EL (cell line): ENCODE measurements at places on chromosomes 16 and 17.

GRCh38 chr16:85400305-85401205 is 212.6 kb upstream of the GSE1 start:
- no peak for DNase-seq

GRCh38 chr16:56298116-56298515 is 106.8 kb downstream of the GNAO1 start:
- DNase-seq, result no peak

DNA sequence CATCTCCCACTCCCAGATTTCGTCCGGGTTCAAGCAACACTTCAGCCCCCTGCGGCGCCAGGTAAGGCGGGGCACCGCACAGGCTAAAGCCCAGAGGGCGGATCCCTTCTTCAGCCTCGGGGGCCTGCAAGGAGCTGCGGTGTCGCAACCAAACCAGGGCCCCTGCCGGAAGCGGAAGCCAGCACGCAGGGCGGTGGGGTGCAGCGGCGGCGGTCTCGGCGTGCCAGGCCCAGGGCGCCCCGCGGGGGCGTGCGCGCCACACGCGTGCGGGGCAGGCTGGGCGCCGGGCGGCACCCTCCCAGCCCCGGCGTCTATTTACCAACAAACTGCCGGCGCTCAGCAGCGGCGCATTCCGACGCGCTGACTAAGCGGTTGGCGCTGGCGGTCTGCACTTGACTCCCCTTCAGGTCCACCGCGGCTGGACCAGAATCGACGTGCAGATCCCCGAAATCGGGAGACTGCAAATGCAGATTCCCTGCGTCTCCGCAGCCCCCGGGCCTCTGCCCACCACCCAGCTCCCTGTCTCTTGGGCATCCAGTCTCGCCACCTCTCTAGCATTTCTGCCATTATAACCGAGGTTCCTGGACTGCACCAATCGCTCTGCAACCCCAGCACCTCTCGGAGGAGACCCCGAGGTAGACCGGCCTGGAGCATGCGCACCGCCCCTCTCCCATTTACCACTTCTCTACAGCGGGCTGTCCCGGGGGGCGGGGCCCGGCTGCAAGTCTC is 421 bp upstream of the DLX4 start:
- DNase-seq, result peak; percentile 83

GRCh38 chr17:65902831-65903522 is 289.0 kb downstream of the CEP112 start:
- no peak for DNase-seq

DNA sequence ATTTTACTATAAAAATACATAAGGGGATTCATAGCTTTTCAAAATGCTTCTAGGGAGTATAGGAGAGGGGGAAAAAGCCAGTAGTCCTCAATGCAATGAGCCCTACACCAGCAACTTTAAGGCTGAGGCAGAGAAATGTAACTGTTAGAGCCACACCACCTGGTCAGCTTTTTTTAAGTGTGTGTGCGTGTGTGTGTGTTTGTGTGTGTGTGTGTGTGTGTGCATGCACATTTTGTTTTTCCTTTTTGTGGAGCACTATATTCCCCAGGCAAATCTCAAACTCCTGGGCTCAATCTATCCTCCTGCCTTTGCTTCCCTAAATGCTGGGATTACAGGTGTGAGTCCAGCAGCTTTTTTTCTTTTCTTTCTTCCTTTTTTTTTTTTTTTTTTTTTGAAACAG is 2.3 kb upstream of the MEIOC start:
- no peak for DNase-seq

- no peak for DNase-seq
Measured at GRCh38 chr17:17893801-17894644, 57.2 kb upstream of the SREBF1 start.

DNA sequence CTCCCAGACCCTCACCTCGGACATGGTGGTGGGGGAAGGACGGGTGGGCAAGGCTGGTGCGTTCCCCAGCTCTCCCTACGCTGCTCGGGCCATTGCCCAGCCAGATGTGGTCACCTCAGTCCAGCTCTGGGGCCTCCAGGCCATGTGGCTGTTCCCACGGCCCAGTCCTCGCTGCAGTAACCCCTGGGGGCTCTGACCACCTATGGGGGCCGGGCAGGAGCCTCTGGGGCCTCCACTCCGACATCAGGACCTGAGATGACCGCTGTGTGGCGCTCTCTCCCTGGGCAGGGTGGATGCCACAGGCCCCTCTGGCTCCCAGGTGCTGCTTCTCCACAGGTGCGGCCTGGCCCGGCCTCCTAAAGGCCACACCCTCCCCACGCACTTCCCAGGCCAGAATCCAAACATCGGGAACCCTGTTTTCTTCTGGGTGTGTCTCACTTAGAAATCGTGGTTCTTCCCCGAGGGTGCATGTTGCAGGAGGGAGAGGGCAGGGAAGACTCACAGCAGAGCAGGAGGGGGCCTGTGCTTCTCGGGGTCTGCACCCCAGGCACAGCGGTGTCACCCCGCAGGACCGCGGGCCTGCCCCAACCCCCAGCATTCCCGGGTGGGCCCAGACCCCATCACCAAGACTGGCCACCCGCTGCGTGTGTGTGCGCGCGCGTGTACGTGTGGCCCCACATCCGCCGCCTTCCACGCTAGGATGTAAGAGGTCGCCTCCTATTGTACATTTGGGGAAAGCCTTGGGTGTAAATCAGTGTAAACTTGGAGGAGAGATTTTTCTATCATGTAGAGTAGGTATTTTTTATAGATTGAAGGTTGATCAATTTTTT is 5.9 kb upstream of the CAPN15 start:
- DNase-seq, result no peak

DNA sequence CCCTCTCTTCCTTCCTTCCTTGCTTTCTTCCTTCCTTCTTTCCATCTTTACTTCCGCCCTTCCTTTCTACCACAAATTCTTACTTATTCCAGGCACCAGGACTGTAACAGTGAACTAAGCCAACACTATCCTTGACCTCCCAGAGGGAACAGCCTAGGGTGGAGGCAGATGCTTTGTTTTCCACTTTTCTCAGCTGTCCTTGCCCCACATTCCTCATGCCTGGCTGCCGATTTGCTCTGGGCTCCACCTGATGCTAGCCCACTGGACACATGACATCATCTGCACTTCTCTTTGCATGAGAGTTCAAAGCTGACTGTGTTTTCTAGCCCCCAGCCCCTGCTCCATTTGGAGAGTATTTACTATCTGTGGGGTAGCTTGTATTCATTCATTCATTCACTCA is 283.0 kb downstream of the MAF start:
- DNase-seq, result no peak

DNA sequence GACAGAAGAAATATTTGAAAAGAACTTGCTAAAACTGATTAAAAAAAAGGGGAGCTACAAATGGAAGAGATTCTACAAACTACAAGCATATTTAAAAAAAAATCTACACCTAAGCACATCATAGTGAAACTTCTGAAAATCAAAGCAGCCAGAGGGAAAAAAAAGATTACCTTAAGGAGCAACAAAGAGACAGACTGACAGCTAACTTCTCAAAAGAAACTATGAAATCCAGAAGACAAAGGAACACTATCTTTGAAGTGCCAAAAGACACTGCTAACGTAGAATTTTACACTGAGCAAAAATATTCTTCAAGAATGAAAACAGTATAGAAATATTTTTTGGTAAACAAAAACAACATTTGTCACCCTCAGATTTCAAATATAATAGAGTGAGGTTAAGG is 151.2 kb downstream of the MYO1D start:
- no peak for DNase-seq

DNA sequence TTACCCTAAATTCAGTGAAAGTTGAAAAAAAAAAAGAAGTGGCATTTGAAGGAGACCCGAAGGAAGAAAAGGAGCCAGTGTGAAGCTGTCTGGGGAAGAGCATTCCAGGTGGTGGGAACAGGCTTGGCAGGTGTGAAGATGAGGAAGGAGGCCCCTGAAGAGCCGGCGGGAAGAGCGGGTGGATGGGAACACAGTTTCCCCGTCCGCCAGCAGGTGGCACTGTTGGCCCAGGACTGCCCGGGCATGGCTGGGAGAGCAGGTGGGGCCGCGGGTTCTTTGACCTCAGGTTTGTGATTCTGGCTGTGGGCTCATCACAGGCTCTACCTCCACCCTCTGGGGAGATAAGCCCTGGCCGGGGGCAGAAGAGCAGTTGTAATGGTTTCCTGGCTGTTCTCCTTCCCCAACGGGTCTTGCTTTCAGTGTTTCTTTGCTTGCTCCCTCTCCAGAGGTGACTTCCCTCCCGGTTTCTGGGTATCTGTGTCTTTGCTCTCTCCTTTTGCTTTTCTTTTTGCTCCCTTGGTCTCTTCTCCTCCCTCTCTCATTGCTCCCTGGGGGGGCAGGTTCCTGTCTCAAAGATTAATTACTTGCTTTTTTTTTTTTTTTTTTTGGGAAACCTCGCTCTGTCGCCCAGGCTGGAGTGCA is 32.3 kb downstream of the RAP1GAP2 start:
- peak; percentile 53 for DNase-seq

GRCh38 chr16:79986352-79986751 is 385.8 kb upstream of the MAF start:
- no peak for DNase-seq
